A549 treated with GW870086 at 1 μM for 4 hours (cell line): ENCODE measurements at places on chromosomes 1 and 21. TPM values are rescaled to one million over a fixed set of nuclear protein-coding genes. Genes with fewer than 3 reads are reported as not detected.

PRRX1 gene
- total RNA-seq: 0.02 to 0.03 TPM in 2 of 5 replicates, not detected in the others

LEMD1 gene
- not detected in 5 replicates for total RNA-seq

IL19 gene
- not detected in 5 replicates for total RNA-seq

TIE1 gene
- not detected in 5 replicates for total RNA-seq

MYOC gene
- total RNA-seq: not detected in 5 replicates

HTR1D gene
- 11.9 to 14.2 TPM (median 13.4 TPM) in 5 replicates for total RNA-seq

MRAP gene
- total RNA-seq: not detected in 5 replicates
